ENCODE measurements at places on chromosomes 12 and 14.

DNA sequence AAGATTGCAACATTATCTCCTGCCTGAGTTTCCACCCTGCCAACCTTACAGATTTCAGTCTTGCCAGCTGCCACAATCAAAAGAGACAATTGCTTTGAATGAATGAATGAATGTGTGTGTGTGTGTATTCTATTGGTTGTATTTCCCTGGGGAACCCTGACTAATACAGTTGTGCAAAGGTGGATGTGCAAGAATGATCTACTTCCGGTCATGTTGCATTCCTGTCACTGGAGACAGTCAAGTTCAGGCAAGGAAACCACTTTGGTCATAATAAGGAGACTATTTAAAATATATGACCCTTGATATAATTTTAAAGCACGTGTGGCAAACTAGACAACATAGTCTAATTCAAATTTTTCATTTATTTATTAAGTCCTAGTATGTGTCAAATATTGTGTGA lies 13.1 kb downstream of the RERG start:
- DNase-seq: no peak

GRCh38 chr14:50599700-50600444 lies 39.9 kb downstream of the ATL1 start:
- DNase-seq: no peak

DNA sequence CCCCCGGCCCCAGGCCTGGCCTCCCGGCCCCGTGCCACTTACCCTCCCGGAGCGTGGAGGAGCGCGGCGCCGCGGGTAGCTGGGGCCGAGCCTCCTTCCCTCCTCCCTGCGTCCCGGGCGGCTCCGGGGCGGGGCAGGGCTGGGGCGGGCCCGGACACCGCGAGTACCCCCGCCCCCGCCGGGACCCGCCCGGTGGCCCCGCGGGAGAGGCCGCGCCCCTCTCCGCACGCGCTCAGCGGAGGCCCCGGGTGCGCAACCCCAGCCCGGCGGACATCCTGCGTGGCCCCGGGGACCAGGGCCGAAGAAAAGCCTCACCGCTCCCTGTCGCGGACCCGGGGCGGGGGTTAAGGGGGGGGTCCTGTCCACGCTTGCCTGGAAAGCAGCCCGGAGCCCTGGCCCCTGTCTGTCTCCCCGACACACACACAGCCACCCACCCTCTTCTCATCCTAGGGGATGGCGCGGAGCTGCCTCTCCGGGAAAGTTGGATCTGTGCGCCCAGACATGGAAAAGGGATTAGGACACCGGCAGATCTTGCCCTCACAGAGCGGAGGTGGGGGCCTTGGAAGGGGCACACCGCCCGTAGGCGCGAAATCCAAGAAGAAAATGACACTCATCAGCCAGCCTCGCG lies at the start of gene SYNE3:
SYNE3 (minus strand) TSS at position 97 of the 628 bp plus-strand sequence. CDS start 40,829 bp downstream, outside the sequence.
- DNase-seq: peak; percentile 59

- no peak for DNase-seq
Measured at GRCh38 chr12:12099102-12099501, 28.4 kb downstream of the BCL2L14 start.

- DNase-seq: no peak
Measured at GRCh38 chr12:46944088-46944487, 118.3 kb upstream of the SLC38A4 start.

GRCh38 chr12:80262346-80262745 lies 163.0 kb downstream of the OTOGL start:
- DNase-seq: no peak

DNA sequence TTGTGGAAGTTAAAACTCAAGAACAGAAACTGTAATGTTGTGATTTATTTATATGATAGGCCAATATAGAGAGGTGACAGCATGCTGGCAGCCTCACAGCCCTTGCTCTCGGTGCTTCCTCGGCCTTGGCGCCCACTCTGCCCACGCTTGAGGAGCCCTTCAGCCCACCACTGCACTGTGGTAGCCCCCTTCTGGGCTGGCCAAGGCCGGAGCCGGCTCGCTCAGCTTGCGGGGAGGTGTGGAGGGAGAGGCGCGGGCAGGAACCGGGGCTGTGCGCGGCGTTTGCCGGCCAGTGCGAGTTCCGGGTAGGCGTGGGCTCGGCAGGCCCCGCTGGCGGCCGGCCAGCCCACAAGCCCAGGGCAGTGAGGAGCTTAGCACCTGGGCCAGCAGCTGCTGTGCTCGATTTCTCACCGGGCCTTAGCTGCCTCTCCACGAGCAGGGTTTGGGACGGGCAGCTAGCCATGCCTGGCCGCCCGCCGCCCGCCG lies 65.8 kb upstream of the SLC8A3 start:
- DNase-seq: no peak
